ENCODE measurements at places on chromosomes 2 and 18. TPM values are rescaled to one million over a fixed set of nuclear protein-coding genes. Genes with fewer than 3 reads are reported as not detected.
A peak's percentile ranks its signal among the peaks of the same experiment; 100 is the strongest.

GRCh38 chr2:237159006-237159911 lies 73.6 kb downstream of the COPS8 start:
- no peak overlapping the region for H3K4me3 ChIP-seq
- H3K36me3 ChIP-seq = no peaks in the 10 kb centered on the region
- no peak for DNase-seq
- no peaks in the 10 kb centered on the region for H3K27me3 ChIP-seq
- H3K4me1 ChIP-seq = no peaks in the 10 kb centered on the region
- H3K27ac ChIP-seq = peak overlapping the region; percentile 32

GRCh38 chr18:45657357-45658335 lies 42.4 kb downstream of the SLC14A2 start:
- H3K4me1 ChIP-seq = peaks cover 3% of the 10 kb centered on the region
- H3K4me3 ChIP-seq = no peak overlapping the region
- H3K27me3 ChIP-seq = no peaks in the 10 kb centered on the region
- no peak overlapping the region for H3K27ac ChIP-seq

GRCh38 chr18:8989017-8989416 lies 113.5 kb upstream of the NDUFV2 start:
- no peaks in the 10 kb centered on the region for H3K36me3 ChIP-seq
- H3K4me3 ChIP-seq = no peak overlapping the region
- H3K4me1 ChIP-seq = no peaks in the 10 kb centered on the region
- DNase-seq = no peak
- no peak overlapping the region for H3K27ac ChIP-seq

- no peaks in the 10 kb centered on the region for H3K4me1 ChIP-seq
Measured at GRCh38 chr2:165202239-165202638, 1.6 kb downstream of the SCN3A start.

DNA sequence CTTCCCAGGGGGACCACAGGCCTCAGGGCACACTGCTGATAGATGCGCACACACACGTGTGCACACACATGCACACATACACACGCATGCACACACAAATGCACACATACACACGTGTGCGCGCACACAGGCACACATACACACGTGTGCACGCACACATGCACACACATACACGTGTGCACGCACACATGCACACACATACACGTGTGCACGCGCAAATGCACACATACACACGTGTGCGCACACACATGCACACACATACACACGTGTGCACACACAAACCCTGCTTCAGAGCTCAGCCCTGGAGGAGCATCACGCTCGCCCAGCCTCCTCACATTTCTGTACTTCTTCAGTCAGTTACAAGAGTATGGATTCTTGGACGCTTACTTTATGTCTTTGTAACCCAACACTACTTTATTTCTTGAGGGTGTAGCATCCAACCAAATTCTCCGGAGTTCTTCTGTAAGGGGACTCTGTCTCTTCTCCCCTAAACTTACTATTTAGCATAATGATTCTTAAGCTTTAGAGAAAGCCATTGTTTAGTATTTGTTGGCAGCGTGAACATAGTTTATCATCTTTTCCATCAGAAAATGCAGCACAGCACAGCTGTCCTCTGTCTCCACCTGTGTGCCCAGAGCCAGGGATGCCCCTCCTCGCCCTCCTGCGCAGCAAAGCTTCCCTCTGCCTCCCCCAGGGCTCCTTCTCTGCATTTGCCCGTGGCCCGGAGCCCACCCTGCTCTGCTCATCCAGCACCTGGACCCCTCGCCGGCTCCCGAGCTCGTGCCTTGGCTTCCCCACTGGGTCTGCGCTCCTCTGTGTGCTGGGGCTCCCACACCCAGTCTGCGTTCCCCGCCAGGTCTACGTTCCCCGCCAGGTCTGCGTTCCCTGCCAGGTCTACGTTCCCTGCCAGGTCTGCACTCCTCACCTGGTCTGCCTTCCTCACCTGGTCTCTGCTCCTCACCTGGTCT lies 74.4 kb upstream of the CTDP1 start:
- H3K4me3 ChIP-seq = no peak overlapping the region
- no peak for DNase-seq

PLB1 gene
- total RNA-seq = 1.8 TPM

ABCG8 gene
- under 0.01 TPM for total RNA-seq

DNA sequence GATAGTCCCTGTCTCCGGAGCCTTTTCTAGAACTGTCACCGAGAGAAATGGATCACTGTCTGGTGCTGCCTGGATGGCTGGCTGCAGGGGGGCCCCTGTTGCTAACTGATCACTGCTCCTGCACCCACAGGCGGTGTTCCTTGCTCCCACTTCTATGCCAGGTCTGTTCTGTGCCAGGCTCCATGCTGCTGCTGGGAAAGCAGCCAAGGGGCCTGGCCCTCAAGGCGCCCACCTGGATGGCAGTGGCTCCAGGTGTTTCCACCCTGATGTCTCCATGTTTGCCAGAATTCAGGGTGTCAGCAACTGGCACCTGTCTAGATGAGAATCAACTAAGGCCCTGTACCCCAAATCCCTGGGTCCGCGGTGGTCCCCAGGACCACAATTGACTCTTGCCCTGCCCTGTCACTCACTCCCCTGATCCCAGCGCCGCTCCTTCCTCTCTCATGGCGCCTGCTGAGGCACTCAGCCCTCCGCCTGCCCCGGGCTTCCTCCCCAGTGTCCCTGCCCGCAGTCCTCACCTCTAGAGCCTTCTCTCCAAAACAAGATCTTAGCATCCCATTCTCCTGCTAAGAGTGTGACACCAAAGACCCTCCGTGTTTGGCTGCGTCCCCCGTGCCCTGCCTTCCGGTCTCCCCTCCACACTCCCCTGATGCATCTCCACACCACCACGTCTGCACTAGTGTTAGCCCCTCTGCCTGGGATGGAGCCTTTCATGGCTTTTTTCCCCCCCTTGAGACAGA lies 72.5 kb upstream of the OTOF start:
- DNase-seq = no peak
- peaks cover 24% of the 10 kb centered on the region for H3K27me3 ChIP-seq
- no peak overlapping the region for H3K27ac ChIP-seq
- H3K4me1 ChIP-seq = no peaks in the 10 kb centered on the region
- H3K4me3 ChIP-seq = no peak overlapping the region
- H3K36me3 ChIP-seq = no peaks in the 10 kb centered on the region

- no peak for DNase-seq
- no peak overlapping the region for H3K4me3 ChIP-seq
- no peaks in the 10 kb centered on the region for H3K4me1 ChIP-seq
- no peak overlapping the region for H3K27ac ChIP-seq
- no peaks in the 10 kb centered on the region for H3K36me3 ChIP-seq
- no peaks in the 10 kb centered on the region for H3K27me3 ChIP-seq
Measured at GRCh38 chr2:150888337-150888736, 373.3 kb downstream of the RBM43 start.

DNA sequence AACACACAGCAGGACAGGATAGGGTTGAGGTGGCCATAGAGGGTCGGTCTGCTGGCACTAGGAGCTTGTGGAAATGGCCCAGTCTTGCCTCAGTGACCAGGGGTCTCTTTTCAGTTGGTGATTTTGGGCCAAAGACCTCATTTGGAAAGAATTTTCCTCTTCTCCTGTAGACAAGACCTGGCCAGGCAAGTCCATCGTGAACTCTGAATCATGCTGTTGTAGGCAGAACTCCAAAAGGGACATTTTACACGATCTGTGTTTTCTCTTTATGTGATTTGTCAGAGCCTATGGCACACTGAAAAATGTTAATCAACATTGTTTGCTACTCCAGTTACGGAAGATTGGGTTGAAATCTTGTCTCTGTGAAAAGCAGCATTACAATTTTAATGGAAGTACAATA lies 126.1 kb upstream of the PXDN start:
- DNase-seq = no peak
- H3K27me3 ChIP-seq = no peaks in the 10 kb centered on the region
- H3K4me1 ChIP-seq = no peaks in the 10 kb centered on the region
- no peak overlapping the region for H3K27ac ChIP-seq
- H3K36me3 ChIP-seq = no peaks in the 10 kb centered on the region

GRCh38 chr2:88855620-88856408 lies 164.3 kb downstream of the RPIA start:
- no peaks in the 10 kb centered on the region for H3K27me3 ChIP-seq
- no peaks in the 10 kb centered on the region for H3K36me3 ChIP-seq
- H3K4me3 ChIP-seq = no peak overlapping the region
- H3K27ac ChIP-seq = no peak overlapping the region
- peaks cover 5% of the 10 kb centered on the region for H3K4me1 ChIP-seq

DNA sequence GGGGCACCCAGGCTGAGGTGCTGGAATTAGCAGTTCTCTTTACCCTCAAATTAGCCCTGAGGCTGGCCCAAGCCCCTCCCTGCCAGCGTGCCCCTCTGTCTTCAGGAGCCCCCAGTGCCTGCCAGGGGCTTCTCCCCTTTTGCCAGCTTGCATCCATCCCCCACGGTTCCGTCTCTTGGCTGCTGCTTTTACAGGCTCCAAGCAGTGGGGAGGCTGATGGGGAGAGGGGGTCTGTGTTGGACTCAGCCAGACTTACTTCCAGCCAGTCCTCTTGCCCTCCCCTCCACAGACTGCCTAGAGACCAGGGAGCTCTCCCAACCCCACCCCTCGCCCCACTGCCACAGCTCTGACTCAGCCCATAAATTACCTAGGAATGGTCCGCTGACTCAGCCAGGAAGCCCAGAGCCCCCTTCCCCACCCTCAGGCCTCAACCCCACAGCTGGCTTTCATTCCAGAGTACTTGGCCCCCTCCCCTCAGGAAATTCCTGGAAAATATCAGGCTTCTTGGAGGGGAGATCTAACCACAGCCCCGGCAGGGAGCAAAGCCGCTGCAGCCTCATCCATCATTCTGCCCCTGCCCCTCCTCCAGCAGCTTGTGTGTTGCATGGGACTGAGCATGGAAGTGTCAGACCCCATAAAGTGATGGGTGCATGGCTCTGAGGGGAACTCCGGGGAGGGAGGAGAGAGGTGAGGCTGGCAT lies 184.6 kb downstream of the ZFP36L2 start:
- DNase-seq = no peak
- H3K27ac ChIP-seq = no peak overlapping the region
- H3K27me3 ChIP-seq = no peaks in the 10 kb centered on the region
- H3K4me1 ChIP-seq = peaks cover 8% of the 10 kb centered on the region

CDKL4 gene
- 0.99 TPM for total RNA-seq

G6PC2 gene
- not detected for total RNA-seq

GRCh38 chr2:125371867-125372266 lies 1284.1 kb upstream of the GYPC start:
- H3K4me1 ChIP-seq = no peaks in the 10 kb centered on the region
- no peak overlapping the region for H3K4me3 ChIP-seq
- DNase-seq = no peak
- no peaks in the 10 kb centered on the region for H3K36me3 ChIP-seq
- H3K27me3 ChIP-seq = no peaks in the 10 kb centered on the region
- H3K27ac ChIP-seq = no peak overlapping the region

DNA sequence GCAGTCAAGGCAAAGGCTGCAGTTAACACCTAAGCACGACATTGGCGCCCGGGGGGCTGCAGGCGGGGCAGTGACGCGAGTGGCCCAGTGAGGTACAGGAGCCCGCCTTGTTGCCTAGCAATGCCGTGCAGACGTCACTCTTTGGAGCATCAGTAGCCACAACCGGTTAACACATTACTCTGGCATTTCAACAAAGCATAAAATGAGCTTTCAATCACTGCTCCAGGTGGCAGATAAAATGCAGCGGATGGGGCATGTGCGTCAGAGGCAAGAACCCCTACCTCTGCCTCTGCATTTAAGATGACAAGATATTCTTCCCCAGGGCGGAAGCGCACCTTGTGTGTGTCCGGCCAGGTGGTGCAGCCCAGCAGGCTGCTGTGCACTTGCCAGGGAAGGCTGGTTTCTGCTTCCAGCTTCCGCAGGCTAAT lies 139.4 kb downstream of the MTCL1 start:
- H3K4me1 ChIP-seq = no peaks in the 10 kb centered on the region
- H3K27me3 ChIP-seq = no peaks in the 10 kb centered on the region
- no peak for DNase-seq
- no peak overlapping the region for H3K27ac ChIP-seq

DNA sequence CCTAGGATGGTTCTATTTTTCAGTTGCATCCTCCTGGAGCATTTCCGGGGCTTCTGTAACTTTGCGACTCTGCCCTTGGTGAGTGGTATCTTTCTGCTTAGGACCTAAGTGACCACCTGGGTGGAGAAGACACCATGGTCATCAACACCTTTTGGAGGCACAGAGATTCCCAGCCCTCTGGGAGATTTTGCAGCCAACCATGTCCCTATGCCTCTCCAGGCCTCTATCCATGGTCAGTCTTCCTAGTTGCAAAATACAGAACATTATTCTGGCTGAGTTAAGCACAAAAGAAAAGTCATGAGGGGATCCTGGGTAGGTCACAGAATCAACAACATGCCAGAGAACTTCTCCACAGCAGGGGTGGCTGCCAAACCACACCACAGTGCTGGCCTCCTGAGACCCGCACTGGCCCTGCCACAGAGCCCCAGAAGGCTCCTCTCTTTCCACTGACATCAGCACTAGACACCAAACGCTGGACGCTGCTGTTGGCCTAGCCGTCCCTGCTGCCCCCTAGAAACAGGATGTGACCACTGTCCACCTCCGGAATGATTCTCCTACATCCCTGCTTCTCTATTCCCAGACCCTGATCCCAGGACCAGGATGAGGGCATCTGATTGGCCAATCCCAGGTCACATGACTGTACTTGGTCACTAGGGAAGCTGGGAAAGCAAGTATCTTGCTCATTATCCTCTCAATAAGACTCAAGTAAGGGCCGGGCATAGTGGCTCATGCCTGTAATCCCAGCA lies 47.7 kb downstream of the SMAD7 start:
- no peaks in the 10 kb centered on the region for H3K27me3 ChIP-seq
- no peak overlapping the region for H3K27ac ChIP-seq
- no peaks in the 10 kb centered on the region for H3K4me1 ChIP-seq
- no peak for DNase-seq
- H3K36me3 ChIP-seq = no peaks in the 10 kb centered on the region

DNA sequence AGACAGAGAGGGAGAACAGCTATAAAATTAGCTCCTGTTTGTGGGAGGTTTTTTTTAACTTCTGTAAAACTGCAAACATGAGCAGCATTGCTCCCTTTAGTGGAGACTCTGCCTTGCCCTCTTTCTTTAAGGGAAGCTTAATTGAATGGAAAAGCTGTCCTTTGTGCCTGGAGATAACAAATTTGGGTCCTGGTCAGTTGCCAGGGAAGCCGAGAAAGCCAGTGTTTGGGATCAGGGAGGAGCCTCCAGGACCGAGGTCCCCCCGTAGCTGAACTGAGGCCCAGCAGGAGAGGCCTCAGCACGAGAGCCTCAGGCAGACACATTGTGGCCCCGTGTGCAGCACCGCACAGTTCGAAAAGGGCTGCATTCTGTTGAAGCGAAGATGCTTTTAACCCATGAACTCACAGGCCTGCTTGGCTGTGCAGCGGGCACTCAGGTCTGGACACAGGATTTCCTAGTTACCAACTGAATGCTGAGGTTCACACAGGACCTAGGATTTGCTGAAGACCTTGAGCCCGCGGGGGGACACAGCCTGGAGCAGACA lies 369.7 kb downstream of the DCDC2C start:
- H3K4me3 ChIP-seq = no peak overlapping the region
- no peak for DNase-seq
- H3K36me3 ChIP-seq = no peaks in the 10 kb centered on the region
- no peak overlapping the region for H3K27ac ChIP-seq

- no peak for DNase-seq
- H3K36me3 ChIP-seq = no peaks in the 10 kb centered on the region
- peaks cover 4% of the 10 kb centered on the region for H3K4me1 ChIP-seq
- H3K27ac ChIP-seq = no peak overlapping the region
- H3K4me3 ChIP-seq = peak overlapping the region; percentile 13
Measured at GRCh38 chr2:17538844-17539554, 1.5 kb upstream of the VSNL1 start.
